GM19239 (cell line): ENCODE measurements at places on chromosomes 1 and 21.
A peak's percentile ranks its signal among the peaks of the same experiment; 100 is the strongest.

- no peak for DNase-seq
Observed at GRCh38 chr21:24714646-24715200, 892.6 kb downstream of the MRPL39 start.

DNA sequence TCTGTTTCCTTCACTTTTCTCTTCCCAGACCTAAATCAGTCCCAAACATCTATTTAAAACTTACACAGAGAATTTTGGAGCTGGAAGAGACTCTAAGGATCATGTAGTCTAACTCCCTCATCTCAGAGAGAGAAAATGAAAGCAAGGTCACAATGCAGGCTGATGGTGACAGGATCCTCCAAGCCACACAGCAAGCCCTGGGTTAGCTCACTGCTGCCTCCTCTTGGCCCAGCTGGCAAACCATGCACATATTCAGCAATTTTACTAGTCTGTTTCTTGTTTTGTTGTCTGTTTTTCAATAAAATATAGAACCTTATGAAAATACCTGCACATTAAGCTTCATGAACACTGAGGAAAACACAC, 27.7 kb upstream of the LY9 start:
- peak; percentile 51 for DNase-seq

- DNase-seq = no peak
Observed at GRCh38 chr1:178337091-178337706, 159.6 kb downstream of the CLEC20A start.

DNA sequence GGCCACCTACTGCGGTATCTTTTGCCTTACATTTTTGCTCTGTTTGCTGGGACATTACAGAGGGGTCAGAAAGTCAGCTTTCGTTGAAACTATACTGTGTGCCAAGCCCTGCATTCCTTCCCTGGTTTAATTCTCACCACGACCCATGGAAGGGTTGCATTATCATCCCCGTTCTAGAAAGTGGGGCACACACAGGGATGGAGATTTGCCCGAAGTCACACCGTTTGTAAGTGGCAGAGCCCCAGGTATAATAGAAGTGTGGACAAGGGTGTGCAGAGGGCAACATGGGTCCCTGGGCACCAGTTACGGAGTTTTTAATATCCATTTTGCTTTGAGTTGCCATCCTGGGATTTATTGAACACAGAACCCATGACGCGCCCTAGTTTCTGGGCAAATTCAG, 11.8 kb downstream of the DMRTB1 start:
- no peak for DNase-seq

- no peak for DNase-seq
Observed at GRCh38 chr1:66197785-66198184, 336.2 kb upstream of the SGIP1 start.

DNA sequence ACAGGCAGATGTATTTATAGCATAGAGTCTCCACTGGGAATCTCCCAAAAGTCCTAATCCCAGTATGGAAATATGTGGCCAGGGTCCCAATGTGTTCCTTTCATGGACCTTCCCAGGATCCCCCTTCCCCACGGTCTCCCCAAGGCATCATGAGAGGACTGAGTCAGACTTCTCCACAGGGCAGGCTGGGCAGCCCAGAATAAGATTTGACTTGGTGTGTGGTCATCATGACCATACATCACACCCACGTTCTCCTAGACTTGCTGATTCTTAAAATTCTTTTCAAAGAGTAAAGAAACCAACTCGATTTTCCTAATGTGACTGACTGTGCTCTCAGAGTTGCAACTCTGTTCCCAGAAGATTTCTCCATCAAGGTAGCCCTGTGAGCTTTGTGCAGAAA, 93.9 kb upstream of the CD34 start:
- no peak for DNase-seq

- no peak for DNase-seq
Observed at GRCh38 chr21:37860416-37860815, 55.8 kb downstream of the KCNJ6 start.

- DNase-seq = no peak
Observed at GRCh38 chr21:36208326-36209013, 51.8 kb downstream of the DOP1B start.

GRCh38 chr1:191634801-191635508, 523.3 kb upstream of the RGS18 start:
- no peak for DNase-seq

GRCh38 chr1:159132271-159132881, 39.0 kb upstream of the CADM3 start:
- peak; percentile 32 for DNase-seq

DNA sequence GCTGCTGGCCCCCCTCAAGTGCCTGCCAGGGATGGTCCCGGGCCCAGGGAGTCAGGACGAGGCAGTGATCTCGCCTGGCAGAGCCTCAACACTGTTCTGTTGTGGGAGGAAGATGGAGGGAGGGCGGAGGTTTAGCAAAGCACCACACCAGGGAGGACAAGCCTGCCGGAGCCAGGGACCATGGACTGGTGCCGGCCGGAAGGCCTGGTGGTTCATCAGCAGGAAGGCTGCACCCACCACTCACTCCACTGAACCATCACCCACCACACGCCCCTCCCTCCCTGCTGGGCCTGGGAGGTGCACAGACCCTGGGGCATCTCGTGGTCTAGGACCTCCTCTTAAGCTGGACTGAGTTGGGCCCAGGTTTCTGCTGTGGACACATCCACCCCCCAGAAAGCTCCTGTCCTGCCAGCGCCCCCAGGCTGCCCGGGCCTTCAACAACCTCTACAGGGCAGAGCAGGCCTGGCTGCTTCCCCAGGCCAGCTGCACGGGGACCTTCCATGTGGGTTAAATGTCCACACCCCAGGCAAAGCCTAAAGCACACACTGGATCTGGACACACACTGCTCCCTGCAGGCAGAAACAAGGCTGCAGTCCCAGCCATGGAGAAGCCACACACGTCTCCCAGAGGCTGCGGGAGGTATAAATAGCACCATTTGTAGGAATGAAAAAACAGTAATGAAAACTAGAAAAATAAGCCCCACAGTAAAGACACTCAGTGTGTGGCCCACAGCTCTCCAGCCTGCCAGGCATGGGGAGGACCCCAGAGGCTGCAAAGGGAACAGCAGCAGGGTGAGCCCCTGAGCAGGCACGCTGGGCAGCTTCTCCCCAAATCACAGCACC, 10.4 kb upstream of the TMEM240 start:
- no peak for DNase-seq

DNA sequence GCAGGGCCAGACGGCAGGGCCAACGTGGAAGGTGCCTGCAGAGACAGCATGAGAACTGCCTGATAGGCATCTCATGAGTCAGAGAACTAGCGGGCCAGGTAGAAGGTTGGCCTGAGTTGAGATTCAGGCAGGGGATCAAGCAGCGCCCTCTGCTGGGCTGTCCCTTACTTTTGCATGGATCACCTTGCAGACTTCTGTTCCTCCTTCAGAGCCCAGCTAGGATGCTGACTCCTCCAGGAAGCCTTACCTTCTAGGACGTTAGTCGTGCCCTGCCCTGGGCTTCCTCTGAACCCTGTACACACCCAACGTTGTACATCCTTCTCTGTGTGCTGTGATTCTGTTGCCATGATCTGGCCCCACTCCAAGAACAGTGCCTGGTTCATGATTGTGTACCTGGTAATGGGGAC, 231.3 kb upstream of the VAMP3 start:
- no peak for DNase-seq

DNA sequence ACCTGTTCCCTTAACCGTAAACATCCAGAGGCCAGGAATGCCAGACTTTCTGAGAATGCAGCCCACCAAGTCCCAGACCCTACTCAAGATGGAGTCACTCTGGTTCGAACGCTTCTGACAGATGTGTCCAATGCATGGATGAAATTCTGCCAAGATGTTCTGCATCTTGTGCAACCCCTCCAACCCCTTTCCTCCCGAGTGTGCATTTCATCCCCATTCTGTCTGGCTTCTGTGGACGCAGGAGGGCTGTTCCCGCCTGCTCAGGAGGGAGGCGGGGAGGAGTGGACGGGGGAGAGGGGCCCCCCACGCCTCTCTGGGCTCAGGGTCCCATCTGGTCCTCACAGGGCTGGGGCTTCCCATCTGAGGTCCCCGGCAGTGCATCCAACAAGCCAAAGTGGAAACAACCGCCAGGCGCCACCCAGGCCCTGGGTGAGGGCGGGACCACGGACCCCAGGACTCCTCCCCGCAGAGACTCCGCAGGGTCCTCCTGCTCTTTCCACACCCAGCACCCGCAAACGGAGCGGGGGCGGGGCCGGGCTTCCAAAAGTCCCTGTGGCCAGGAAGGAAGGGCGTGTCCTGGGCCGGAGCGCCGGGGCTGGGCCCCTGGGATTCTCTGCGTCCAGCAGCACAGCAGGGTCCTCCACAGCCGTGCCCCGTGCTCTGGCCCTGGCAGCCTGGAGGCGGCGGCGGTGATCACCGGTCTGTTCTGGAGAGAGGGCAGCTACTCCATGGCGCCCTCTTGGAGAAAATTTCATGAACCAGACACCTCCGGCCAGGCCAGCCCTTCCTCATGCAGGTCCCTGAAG, 27.8 kb upstream of the SUMO3 start:
- DNase-seq = peak; percentile 87

DNA sequence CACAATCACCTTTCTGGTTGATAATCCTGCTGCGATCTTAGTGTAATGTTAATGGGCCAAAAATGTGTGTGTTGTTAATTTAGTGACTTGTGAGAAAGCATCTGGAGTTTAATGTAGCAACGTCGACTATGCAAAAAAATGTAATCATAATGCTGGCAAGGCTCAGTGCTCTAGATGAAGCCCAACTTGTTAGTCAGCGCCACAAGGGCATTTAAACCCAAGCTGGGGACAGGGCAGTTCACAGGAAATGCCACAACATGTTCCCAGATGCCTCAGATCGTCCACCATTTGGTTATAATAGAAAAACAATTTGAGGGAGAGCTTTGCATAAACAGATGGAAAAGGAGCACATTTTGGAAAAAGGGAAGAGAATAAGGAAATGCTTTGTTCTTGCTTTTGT, 585.4 kb upstream of the PLXNA2 start:
- DNase-seq = no peak

DNA sequence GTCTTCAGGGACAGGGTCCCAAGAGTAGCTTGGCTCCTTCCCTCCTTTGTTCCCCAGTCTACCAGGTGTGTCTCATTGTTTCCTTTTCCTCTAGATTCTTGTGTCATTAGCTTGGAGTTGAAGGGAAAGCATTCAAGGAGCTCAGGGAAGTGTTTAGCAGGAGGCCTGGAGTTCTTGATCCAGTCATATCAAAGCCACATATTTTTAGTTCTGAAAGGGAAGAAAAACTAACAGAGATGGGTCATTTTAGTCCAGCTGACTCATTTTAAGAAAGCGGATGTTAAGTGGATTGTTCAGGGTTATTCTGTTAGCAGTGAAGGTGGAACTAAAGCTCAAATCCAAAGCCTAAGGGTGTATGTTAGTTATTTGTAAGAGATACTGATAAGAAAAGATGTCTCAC, 721 bp downstream of the C1orf54 start:
- DNase-seq = no peak

- DNase-seq = no peak
Observed at GRCh38 chr1:225762002-225762441, 15.6 kb upstream of the SRP9 start.

- no peak for DNase-seq
Observed at GRCh38 chr1:92831368-92831761, 475 bp upstream of the RPL5 start.

DNA sequence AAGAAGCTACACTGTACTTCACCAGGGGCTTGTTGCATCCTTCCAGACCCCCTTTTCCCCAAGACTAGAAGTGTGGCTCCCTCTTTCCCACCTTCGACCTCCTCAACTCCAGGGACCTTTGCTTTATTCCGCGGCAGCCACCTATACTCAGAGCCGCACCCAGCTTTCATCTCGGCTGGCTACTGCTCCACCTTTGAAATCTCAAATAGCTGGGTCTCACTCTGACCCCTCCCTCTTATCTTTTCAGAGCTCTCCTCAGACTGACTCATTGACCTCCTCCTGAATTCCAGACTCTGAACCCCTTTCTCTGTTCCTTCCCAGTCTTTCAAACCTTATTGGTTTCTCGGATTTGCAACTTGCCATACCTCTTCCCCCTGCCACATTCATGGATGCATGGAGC, 144.7 kb upstream of the JUN start:
- DNase-seq = no peak

- DNase-seq = no peak
Observed at GRCh38 chr1:12610305-12610935, 7.6 kb downstream of the DHRS3 start.

DNA sequence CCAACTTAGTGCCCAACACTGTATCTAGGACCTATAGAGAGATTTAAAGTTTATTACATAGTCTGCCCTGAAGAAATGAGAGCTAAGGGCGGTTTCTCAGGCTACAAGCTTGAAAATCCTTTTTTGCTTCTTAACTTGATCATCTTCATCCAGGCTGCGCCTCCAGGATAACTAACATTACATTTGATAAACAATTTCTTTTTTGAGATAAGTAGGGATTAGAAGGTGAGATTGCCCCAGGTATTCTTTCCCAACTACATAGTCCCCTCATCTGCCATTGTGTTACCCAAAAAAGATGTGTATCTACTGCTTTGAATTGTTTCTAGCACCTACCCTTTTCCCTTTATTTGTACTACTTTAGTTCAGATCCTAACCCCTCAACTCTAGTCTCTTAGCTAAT, 25.4 kb downstream of the NUF2 start:
- no peak for DNase-seq

- no peak for DNase-seq
Observed at GRCh38 chr1:51172811-51173210, 63.3 kb upstream of the RNF11 start.

DNA sequence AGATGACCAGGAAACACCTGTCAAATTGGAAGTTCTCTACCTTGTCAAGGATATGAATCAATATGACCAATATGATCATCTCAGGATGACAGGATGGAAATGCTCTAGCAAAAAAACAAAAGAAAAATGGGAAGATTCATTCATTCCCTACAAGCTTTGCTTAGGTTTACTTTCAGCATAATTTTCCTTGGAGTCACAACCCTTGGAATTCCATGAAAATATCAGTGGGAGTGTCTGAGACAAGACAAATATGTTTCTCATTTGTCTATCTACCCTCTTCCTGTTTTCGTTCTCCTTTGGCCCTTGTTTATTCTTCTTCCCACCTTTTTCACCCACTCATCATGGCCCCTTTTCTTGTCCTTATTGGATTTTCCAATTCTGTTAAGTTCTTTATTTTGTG, 50.6 kb downstream of the COLGALT2 start:
- no peak for DNase-seq

DNA sequence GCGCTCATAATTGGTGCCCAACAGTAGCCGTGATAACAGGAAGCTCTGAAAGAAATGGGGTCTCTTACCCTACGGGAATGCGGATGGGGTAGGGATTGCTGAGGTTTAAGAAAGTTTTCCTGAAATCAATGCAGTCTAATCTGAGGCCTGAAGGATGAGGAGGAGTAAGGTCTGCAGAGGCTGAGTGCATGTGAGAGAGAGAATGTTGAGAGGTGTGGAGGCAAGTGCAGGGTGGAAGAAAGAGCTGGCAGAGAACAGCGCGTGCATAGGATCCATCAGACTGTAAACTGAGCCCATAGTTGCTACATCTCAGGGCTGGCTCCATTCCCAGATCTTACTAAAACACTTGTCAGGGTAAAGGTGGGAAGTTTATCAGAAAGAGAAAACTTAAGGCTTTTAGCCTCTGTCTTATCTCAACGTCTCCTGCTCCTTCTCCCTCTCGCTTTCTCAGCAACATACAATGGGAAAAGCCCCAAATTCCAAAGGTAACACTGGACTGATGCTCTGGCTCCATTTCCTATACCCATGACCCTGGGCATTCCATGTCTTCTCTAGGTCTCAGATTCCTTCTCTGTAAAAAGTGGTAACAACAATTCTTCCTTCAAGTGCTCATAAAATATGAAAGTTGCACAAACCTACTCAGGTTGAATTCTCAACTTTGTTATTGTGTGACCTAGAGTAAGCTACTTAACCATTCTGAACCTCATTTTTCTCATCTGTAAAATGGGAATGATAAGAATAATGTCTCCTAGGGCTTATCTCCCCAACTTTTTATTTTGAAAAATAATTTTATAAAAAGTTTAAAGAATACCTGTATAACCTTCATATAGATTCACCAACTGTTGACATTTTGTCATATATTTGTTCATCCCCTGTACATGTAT, 75.2 kb downstream of the SH3GLB1 start:
- no peak for DNase-seq
